ENCODE measurements at places on chromosomes 5 and 9. TPM values are rescaled to one million over a fixed set of nuclear protein-coding genes. Genes with fewer than 3 reads are reported as not detected.

Gene C9orf152
- not detected for total RNA-seq

Gene DAB2IP
- total RNA-seq, result 33.3 TPM

Gene STPG3
- total RNA-seq, result not detected

Gene GPR21
- 3.1 TPM for total RNA-seq

Gene GKAP1
- total RNA-seq, result 0.50 TPM

Gene CCL27
- total RNA-seq, result 0.17 TPM

Gene HTR4
- total RNA-seq, result 0.07 TPM

Gene LECT2
- not detected for total RNA-seq

Gene TPM2
- 885 TPM for total RNA-seq

Gene PLPP6
- total RNA-seq, result 5.9 TPM

Gene SYK
- total RNA-seq, result not detected

Gene RMRP
- total RNA-seq, result 22,749 TPM

Gene TMEM267
- total RNA-seq, result 26.4 TPM

Gene FASTKD3
- total RNA-seq, result 7.1 TPM

Gene TRIM52
- 10.6 TPM for total RNA-seq

Gene TRPM3
- 4.5 TPM for total RNA-seq

Gene CA9
- 181 TPM for total RNA-seq

Gene WNT8A
- not detected for total RNA-seq

Gene CAMK2A
- 0.10 TPM for total RNA-seq

Gene C1QTNF3
- 1.7 TPM for total RNA-seq

Gene KCNV2
- total RNA-seq, result not detected

Gene PTGER4
- 25.0 TPM for total RNA-seq

Gene SLF1
- total RNA-seq, result 7.9 TPM
